ENCODE measurements at places on chromosomes 1 and 21. TPM values are rescaled to one million over a fixed set of nuclear protein-coding genes. Genes with fewer than 3 reads are reported as not detected.
A peak's percentile ranks its signal among the peaks of the same experiment; 100 is the strongest.

Gene ALPL
- not detected for total RNA-seq

Gene CCDC181
- total RNA-seq: not detected

Gene ADGRL2
- total RNA-seq: not detected

Gene TMEM200B
- total RNA-seq: 1.1 TPM

Gene MIXL1
- total RNA-seq: not detected

Gene SLC44A3
- total RNA-seq: not detected

DNA sequence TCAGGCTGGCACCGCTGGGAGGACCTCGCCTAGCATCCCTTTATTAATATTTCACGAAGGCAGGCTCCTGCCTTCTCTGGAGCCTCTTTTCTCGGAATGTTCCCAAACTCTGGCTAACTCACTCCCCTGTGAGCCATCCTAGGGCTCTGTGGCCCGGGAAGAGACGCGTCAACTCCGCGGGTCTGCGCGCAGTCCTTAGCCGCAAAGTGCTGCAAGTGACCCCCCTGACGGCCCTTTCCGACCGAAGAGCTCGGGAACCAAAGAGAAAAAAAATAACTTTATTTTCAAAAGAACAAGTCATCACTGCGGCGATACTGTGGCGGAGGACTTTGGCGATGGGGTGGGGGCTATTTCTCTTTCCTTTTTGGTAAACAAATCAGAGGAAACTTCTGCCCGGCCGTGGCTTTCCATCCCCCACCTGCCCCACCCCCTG lies 14.6 kb downstream of the NR5A2 start:
- ATAC-seq: no peak

- no peak for ATAC-seq
These were observed 112.3 kb upstream of the TRABD2B start for GRCh38 chr1:48109390-48110013.

- ATAC-seq: no peak
These were observed 5.6 kb downstream of the HYI start for GRCh38 chr1:43447891-43448708.

DNA sequence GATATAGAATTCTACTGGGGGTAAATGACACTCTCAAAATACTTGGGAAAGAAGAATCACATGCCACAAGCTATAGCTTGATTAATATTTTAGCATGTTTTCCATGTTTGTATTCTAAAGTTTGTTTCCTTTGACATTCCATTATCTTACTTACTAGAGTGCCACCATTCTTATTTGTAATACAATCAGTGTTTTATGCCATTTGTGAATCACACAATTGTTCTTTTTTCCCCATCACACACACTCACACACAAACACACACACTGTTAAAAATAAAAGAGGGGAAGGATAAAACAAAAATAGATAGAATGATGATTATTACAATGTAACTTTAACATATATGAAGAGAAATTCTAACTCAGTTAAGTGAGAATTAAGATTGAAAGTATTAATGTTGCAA lies 16.0 kb upstream of the TEKT2 start:
- no peak for ATAC-seq

DNA sequence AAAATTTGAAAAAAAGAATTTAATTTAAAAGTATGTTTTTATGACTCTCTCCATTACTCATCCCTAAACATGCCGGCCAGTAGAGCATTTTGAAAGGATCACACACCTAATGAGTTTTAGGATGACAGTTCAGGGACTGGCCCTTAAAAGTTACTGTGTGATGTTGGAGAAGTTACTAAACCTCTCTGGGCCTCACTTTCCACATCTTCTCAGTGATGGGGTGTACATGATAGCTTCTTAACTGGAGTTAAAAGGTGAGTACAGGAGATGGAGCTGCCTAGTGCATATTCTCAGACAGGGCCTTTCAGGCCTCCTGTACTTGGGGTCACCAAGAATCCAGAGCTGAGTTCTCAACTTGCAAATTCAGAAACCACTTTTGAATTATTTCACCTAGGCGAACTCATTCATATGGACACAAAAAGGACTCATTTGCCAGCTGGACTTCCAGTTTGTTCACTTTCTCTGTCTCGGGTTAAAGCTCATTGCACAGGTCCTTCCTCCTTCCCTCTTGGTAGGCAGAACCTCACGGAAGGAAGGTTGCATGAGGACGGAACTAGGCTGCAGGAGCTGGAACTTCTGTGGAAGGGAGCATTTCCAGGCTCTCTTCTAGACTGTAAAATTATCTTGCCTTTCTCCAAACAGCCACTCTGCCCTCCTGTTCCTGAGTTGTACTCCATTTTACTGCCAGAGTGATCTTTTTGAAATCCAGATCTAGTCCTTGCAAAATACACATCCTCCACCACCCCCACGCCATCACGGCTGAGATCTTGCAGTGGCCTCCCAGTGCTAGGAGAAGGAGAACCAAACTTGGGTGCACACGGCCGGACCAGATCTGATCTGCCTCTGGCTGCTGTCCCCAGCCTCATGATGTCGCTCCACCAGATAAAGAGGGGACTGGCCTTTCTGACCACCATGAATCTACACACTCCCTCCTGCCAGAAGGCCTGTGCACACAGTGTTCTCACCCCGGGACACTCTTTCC lies 4.3 kb upstream of the SLC30A1 start:
- ATAC-seq: no peak

- ATAC-seq: no peak
These were observed 409.8 kb downstream of the DISC1 start for GRCh38 chr1:232036181-232036933.

GRCh38 chr1:198867182-198867581 lies 228.3 kb downstream of the PTPRC start:
- ATAC-seq: no peak

DNA sequence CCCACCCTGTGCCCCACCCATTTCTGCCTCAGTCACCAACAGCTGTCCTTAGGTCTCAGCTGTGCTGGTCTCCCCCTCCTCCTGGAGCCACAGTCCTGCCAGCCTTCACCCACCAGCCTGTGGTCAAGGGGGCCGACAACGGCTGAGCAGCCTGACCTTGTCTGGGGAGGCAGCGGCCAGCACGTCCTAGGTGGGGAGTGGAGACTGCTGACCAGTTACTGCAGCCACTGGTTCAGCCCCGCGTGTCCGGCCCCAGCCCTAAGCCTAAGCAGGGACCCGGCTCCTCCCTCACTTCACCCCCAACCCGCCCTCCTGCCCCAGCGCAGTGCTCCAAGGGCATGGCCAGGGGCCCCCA lies 79.2 kb downstream of the MORN1 start:
- ATAC-seq: no peak

GRCh38 chr1:69967245-69967766 lies 238.1 kb downstream of the LRRC40 start:
- ATAC-seq: no peak

- no peak for ATAC-seq
These were observed 177.1 kb downstream of the NEGR1 start for GRCh38 chr1:72105201-72105600.

DNA sequence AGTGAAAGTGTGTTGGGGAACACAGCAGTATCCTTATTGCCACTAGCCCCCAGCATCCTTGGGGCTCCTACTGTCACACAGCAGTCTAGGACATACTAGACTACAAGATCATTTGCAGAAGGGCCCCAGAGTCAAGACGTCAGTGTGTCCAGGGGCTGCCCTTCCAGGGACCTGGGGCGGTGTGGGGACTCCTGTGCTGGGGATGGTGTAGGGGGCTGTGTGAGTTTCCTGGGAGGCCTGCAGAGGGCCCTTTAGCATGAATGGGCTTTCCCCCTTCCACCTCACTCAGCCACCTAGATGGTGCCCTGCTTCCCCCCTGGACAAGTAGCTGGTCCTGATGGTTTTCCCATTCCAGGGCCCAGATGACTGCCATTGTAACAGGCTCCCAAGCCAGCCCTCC lies 17.5 kb upstream of the KIF21B start:
- ATAC-seq: no peak

DNA sequence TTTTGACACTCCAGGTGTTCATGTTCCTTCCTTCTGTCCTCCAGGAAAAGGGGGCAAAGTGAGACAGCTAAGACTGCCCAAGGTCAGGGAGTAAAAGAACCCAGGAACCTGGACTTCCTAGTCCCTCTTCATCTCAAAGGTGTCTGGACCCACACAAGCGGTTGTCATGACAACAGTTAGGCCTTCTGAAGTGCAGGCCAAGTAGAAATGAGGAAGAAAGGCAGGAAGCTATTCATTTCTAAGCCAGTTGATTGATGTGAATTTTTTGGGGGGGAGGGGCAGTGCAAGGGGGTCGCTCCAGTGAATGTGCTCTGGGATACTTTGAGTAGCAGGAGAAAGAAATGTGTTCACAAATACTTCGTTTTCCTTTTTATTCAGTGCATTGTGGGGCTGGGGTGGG lies 114.3 kb downstream of the NAV1 start:
- no peak for ATAC-seq

GRCh38 chr21:41529769-41530168 lies 21.8 kb upstream of the TMPRSS2 start:
- ATAC-seq: no peak

DNA sequence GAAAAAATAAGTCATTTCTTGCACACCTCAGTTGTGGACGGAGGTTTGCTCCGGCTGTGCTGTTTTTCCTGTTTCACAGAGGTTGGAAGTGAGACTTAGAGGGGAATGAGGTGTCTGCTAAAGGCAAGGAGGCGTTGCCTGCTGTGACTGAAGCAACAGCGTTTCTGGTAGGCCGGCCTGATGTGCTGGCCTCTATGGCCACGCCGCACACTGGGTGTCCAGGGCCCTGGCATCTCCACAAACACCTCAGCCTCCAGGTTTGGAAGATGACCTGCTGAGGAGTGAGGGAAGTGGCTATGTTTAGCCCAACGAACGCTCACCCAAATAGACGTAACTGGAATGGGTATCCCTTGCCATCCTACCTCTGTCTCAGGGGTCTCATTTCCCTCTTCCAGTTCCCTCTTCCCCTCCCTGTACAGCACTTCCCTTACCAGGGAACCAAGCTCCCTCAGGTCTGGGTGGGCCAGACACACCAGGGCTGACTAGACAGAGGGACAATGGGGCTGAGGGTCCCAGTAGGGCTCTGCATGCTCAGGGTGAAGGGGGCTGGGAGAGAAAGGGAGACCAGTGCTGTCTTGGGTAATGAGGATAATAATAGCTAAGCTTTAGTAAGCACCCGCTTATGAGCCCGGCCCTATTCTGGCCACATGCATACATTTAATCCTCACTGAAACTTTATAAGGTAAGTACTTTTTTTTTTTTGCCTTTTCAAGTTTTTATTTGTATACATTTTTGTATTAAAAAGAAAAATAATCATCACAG lies 11.9 kb downstream of the CACNA1S start:
- no peak for ATAC-seq

DNA sequence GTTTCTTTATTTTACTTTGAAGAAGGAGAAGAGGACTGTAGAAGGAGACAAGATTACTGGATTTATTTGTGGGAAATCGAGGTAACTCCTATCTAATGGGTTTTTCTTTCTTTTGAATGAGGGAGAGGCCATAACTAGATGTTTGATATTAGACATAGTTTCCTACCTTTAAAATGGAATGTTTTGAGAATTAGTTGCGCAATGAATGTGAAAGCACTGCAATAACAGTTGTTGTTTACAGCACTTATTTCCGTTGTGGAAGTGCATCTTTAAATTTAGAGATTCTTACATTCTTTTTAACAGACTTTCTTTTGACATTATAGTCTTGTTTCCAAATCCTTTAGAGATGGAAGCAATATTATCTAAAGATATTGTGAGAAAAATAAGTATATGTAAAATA lies 229.0 kb downstream of the SRGAP2C start:
- ATAC-seq: no peak

- ATAC-seq: no peak
These were observed 3.0 kb downstream of the IER5 start for GRCh38 chr1:181091309-181092040.

GRCh38 chr1:168008595-168008994 lies 71.7 kb upstream of the MPC2 start:
- no peak for ATAC-seq

DNA sequence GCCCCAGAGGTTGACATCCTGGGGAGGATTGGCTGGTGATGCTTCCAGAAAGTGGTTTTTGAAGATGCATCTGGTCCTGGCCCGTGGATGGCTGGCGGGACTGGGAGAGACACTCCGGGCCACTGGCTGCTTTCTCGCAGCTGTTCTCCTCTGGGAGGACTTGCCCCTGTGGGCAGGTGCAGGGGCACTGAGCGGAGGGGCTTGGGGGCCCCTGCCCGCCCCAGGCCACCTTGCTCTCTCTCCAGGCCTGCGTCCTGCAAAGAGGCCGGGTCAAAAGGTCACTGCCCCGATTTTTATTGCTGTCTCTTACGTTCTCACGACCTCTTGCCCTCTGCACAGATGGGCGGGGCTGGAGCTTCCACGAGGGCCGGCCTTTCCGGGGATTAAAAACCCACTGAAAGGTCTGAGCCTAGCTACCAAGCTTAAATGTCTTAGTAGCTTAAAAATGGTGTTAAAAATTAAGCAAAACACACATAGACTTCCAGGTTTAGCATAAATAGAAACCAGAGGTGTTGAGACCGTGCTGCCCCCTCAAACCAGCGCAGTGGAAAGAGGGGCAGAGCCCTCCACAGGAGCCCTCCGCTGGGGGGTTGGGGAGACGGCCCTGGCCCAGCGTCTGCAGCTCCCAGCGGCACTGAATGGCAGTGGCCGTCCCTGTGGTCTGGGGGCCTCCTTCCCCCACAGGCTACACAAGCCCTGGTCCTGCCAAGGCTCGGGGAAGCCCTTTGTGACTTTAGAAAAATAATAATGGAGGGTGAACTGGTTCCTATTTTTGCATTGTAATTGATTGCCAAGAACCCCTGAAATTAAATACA lies 43.9 kb downstream of the SKI start:
- ATAC-seq: no peak

GRCh38 chr1:209427811-209428210 lies 155.7 kb upstream of the CAMK1G start:
- ATAC-seq: no peak

DNA sequence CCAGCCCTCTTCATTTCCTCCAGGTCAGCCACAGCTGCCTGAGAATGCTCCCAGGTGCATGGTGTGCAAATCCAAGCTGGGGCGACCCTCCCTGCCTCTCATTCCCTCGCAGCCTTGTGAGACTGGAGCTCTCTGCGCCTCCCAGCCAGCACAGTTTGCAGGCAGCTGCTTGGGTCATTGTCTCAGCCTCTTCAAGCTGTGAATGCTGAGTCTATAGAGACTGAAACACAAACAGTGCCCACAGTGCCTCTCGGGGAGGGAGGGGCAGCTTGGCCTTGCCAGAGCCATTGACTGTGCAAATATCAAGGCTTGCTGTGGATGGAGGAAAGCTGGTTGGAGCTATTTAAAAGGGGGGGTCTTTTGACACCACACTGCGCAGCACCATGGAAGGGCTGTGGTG lies 10.6 kb downstream of the PLXNA2 start:
- no peak for ATAC-seq

- ATAC-seq: peak; percentile 62
These were observed 2.9 kb downstream of the CRYZ start for GRCh38 chr1:74729741-74730478.

DNA sequence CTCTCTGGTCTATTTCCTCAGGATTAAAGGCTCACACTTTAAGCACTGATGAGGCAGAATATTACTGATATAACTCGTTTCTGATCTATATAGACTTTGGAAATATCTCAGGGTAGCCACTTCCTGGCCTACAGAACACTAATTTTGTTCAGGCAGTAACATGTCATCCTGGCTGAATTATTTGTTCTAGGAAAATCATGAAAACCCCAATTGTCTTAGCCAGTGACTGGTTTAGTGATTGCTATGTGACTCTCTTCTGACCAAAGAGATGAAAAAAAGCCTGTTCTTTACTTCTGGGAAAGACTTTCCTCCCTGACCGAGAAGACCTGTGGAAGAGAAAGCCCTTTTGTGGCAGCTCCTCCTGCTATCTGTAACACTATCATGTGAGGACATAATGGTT lies 453.7 kb downstream of the SETD4 start:
- peak; percentile 46 for ATAC-seq

GRCh38 chr21:44996983-44997936 lies 57.4 kb downstream of the SLX9 start:
- no peak for ATAC-seq
